ENCODE measurements at places on chromosomes 3 and 15. TPM values are rescaled to one million over a fixed set of nuclear protein-coding genes. Genes with fewer than 3 reads are reported as not detected.

- no peak for DNase-seq
Measured at GRCh38 chr15:39426552-39427532, 154.0 kb upstream of the THBS1 start.

GRCh38 chr15:22968366-22968765, 11.8 kb downstream of the CYFIP1 start:
- no peak for DNase-seq

- DNase-seq = no peak
Measured at GRCh38 chr15:59746777-59747176, 57.7 kb upstream of the BNIP2 start.

C3orf85 gene
- total RNA-seq = not detected

- no peak for DNase-seq
Measured at GRCh38 chr15:60363903-60364611, 33.7 kb downstream of the ANXA2 start.

SLC22A14 gene
- total RNA-seq = under 0.01 TPM

DNA sequence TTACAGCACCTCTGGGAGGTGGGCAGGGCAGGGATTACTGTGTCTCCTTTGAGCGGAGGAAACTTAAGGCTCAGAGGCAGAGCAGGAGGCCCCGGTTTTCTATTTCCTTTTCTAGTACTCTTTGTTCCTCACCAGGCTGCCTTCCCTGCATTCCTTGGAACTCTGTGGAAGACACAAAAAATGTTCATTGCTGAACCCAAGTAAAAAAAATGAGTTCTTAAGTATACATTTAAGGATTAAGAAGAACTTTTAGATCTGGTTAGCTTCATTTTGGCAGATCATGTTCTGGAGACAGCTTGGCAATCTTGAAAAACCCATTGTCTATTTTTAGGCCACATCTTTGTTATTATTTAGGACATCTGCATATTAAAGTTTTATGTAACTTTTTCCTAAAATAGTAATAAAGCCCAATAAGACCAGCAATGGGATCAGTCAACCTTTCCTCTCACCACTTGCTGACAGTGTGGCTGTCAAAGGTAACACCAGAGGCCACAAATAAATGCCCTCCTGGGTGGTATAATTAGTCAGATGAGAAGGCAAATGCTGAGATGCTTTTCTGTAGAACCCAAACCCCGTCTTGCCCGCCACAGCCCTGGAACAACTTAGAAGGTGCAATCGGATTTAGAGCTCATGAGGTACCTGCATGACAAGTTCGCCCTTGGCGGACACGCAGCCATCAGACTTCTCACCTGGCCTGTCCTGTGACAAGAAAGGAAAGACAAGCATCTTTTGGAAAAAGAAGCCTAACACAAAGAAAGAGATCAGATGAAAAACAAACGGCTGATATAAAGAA, 97.2 kb downstream of the DGKG start:
- no peak for DNase-seq

DNA sequence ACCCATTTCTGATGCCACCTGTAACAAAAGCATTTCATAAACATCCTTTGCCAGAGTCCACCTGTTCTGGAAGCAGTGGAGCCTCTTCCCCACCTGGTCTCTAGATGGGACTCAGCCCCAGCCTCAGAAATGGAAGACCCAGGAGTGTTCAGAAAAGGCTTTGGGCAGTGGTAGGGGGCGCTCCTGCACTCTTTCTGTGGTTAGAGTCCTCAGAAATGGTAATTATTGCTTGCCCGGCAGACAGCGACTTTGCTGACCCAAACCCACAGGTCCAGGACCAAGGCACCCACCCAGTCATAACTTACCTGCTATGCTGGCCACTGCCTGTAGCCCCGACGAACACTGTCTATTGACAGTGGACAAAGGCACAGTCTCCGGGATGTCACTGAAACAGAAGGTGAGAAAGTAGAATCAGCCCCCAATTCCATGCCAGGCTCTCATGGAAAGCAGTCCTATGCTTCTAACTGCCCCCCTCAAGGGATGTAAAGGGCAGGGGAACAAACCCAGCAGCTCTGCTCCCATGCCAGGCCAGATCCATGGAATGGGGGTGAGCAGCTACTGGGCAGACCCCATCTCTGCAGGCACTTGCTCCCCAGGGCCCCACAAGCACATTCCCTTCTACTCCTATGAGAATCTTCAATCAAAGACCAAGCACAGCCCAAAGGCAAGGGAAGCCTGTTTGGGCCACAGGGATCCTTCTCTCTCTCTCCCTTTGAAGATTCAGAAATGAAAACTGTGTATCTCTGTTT, 5.1 kb downstream of the ACAA1 start:
- DNase-seq = no peak

KCNAB1 gene
- 31.4 TPM for total RNA-seq

- no peak for DNase-seq
Measured at GRCh38 chr3:38755130-38755529, 60.9 kb downstream of the SCN10A start.

PLA1A gene
- 0.41 TPM for total RNA-seq

DNA sequence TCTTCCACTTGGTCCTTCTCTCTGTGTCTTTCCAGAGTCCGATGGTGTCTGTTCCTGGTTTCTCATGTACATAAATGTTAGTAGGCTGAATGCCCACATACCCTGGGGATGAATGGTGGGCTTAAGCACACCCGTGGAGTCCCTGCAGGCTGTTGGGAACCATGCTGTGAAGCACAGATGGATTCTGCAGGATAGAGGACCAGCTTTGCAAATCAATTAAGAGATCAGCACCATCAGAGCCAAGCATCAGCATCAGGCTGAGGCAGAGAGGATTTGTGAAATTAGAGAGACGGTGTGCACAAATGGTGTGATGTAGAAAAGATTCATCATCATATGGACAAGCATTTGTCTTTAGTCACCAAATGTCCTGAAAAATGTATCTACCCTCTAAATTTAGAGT, 127.1 kb downstream of the SV2B start:
- no peak for DNase-seq

GRCh38 chr3:176906046-176906905, 291.0 kb downstream of the TBL1XR1 start:
- no peak for DNase-seq

EXD1 gene
- 1.2 TPM for total RNA-seq

GRCh38 chr15:58908550-58909309, 24.7 kb downstream of the SLTM start:
- DNase-seq = no peak

ISLR gene
- 12.6 TPM for total RNA-seq

DNA sequence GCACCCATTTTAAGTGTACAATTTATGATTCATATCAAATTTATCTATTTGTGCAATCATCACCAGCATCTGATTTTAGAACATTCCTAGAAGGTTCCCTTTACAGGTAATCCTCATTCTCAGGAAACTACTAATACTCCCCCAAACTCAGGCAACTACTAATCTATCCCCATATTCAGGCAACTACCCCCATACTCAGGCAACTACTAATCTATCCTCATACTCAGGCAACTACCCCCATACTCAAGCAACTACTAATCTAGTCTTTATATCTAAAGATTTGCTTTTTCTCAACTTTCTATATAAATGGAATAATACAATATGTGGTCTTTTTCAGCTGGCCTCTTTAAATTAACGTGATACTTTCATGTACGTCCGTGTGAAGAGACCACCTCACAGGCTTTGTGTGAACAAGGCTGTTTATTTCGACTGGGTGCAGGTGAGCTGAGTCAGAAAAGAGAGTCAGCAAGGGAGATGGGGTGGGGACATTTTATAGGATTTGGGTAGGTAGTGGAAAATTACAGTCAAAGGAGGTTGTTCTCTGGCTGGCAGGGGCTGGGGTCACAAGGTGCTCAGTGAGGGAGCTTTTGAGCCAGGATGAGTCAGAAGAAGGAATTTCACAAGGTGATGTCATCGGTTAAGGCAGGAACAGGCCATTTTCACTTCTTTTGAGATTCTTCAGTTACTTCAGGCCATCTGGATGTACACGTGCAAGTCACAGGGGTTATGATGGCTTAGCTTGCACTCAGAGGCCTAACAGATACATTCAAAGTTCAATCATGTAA, 1444.5 kb upstream of the CADM2 start:
- no peak for DNase-seq

GRCh38 chr3:100609305-100609704, at the start of gene ADGRG7:
Gene ADGRG7, plus strand, starts transcription at chr3:100609601. Its CDS starts 256 bp downstream, at chr3:100609857.
- DNase-seq = no peak

GRCh38 chr3:98846101-98846500, 55.4 kb downstream of the DCBLD2 start:
- DNase-seq = no peak

DNA sequence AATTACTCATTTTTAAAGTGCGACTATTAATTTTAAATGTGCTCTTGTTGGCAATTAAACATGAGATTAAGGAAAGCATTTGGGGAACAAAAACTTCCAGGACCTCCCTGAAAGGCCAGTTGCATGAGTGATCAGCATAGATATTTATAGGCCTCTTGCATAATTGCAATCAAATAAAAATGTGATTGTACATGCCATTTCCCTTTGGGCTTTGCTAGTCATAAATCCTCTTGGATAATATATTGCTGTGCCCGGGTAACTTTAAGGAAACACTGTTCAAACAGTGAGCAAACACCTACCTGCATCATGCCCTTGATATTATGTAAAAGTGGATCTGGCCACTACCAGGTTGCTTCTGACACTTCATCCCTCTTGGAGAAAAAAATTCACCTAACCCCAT, 239.1 kb downstream of the MCTP2 start:
- no peak for DNase-seq

DNA sequence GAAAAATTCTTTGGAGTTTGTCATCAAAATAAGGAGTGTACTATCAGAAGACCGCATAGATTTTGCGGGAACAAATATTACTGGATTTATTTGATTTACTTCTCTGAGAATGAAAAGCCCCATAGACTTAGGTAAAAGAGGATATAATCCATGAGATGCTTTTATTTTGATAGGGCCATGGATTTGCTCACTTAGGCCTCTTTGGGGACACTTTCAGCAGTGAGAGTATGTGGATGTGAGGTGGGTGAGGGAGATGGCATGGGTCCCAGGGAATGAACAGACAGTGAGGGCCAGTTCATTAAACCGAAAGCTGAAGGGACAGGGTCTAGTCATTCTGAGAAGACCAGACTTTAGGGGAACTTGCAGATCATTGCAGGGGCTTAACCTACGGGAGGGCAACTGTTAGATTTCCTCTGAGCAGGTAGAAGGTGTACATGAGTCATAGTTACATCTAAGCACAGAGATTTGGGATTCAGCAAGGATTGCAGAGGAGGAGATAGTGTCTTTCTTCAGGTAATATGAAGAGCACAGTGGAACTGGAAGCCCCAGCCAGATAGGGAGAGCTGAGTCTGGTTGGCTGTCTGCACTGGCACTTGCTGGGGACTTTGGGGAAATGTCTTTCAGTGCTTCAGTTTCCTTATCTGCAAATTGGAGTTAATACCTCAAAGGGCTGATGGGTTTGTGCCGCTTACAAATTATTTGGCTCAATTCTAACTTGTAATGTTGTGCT, 30.8 kb downstream of the SH3GL3 start:
- no peak for DNase-seq

DNA sequence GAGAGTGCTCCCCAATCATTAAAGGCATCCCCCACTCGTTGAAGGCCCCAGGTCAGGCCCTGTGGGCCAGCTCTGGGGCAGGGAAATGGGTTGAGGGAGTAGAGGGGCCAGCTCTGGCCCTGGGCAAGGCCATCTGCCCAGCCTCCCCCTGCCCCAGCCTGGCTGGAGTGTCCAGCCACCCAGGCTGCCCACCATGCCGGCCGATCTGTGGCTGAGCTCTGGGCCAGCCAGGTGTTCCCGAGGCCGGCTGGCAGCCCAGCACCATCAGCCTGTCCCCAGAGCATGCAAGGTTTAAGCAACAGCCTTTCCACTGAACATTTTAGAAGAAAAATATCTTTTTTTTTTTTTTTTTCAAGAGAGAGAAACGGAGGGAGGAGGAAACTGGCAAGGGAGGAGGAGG, 62.8 kb upstream of the LINGO1 start:
- no peak for DNase-seq

DNA sequence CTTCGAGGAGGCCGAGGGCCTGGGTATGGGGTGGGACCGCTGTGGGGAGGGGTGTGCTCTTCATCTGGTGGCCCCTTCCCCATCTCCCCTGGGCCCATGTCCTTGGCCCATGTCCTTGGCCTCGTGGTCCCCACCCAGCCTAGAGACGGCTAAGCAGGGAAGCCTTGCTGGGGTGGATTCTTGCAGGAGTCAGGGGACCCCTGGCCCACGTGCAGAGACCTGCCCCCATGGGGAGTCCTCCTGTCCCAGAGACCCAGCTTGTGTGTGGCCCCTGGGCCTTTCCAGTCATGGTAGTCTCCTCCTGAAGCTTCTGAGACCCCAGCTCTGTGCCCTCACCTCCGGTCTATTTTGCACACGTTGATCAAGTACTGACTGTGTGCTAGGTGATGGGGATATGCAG, 97.4 kb downstream of the TBC1D2B start:
- no peak for DNase-seq

GRCh38 chr3:54349231-54349652, 226.9 kb downstream of the CACNA2D3 start:
- no peak for DNase-seq

GRCh38 chr15:64681424-64682024, 93.9 kb downstream of the RBPMS2 start:
- peak; percentile 68 for DNase-seq

- DNase-seq = no peak
Measured at GRCh38 chr3:156456771-156457224, 98.1 kb downstream of the SSR3 start.

SLC2A2 gene
- not detected for total RNA-seq

GRCh38 chr3:69297501-69297900, 88.4 kb downstream of the FRMD4B start:
- DNase-seq = no peak

DNA sequence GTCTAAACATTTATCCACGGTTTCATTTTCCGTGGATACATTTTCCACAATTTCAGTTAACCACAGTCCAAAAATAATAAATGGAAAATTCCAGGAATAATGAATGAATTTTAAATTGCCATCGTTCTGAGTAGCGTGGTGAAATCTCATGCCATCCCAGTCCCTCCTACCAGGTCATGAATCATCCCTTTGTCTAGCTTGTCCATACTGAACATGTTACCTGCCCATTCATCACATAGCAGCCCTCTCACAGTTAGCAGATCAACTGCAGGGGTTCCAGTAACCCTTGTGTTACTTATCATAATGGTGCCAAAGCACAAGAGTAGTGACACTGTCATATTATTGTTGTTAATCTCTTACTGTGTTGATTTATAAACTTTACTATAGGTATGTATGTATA, 124.5 kb downstream of the GSK3B start:
- DNase-seq = no peak

EFCC1 gene
- total RNA-seq = 0.41 TPM

GRCh38 chr3:44923632-44924456, 49.4 kb downstream of the TGM4 start:
- DNase-seq = no peak

DNA sequence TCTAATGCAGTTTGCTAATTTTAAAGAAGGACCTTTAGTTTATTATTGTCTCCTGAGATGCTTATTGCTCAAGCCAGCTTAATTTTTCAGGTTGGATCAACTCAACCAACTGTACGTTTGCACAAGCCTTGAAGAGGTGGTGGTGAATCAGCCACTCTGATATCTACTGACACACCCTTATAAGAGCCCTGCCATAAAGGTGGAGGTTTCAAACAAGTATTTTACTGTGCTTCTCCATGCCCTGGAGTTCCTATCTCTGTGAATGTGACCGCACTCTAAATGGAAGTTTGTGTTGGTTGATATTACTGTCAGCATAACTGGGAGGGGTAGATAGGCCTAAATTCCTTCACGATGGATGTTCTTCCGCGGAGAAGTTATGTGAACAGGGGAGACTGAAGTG, 297.3 kb upstream of the UBE2E1 start:
- DNase-seq = no peak

GRCh38 chr15:86830304-86830703, 750.6 kb downstream of the AGBL1 start:
- no peak for DNase-seq

ALPK3 gene
- 0.82 TPM for total RNA-seq

GRCh38 chr3:114741066-114741465, 406.0 kb downstream of the ZBTB20 start:
- no peak for DNase-seq

All from frontal cortex (tissue), 4 donors.